ENCODE measurements at places on chromosomes 7 and 10. TPM values are rescaled to one million over a fixed set of nuclear protein-coding genes. Genes with fewer than 3 reads are reported as not detected.

DNA sequence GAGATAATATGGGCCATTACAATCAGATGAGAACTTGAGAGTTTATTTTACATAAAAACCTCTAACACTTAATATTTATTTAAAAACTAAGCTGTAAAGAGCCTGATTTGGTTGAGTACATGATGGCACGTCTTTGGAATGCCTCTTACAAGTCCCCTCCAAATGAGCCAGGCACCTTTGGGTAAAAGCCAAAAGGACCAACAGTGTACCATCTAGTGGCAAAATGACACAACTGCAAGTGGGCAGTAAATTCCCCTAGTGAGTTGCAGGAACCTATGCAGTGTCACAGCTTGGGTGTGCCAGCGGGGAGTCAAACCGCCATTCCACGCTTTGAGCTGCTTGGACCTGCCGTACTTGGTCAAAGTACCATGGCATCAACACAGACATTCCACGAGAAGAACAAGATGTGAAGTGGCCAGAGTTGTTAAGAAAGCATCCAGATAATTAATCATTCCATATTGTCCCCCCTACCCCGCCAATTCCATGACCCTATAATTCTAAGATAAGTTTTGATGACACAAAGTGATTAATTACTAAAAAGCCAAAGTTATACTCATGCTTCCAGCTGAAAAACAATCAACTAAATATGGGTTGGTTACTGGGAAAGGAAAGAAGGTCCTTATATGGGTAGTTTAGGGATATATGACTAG, 115.2 kb downstream of the SORBS1 start:
- DNase-seq, result peak; percentile 81

DNA sequence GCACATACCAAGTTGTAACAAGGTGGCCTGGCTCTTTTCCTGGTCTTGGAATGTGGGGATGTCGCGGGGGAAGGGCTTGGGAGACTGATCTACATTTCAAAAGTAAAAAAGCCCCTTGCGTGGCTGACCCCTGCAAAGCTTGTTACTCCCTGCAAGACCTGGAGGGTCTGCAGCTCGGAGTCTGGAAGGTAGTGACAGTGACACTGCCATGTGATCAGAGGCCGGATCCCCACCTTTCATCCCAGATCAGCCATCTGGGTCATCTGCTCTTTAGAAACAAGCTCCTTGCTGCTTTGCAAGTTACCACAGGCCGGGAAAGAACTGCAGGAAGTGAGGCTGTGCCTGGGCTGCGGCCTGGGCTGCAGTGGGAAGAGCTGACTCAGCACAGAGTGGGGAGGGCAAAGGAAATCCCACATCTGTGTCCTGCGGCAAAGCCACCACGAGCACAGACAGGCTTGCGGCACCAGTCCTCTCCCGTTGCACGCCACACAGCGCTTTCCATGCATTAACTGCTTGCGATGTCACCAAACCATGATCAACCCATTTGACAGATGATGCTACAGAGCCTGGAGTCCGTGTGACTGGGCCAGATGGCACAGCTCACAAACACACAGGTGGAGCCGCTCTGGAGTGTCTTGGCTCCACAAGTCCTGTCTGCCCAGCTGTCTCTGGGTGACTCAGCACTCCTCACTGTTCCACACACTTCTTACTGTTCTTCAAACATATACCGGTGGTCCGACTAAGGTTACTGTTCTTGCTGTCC, 97.7 kb downstream of the SH3PXD2A start:
- peak; percentile 63 for DNase-seq

- DNase-seq, result no peak
Measured at GRCh38 chr7:54841772-54842697, 83.0 kb upstream of the SEC61G start.

GRCh38 chr7:30979027-30979426, 15.3 kb downstream of the GHRHR start:
- DNase-seq, result no peak

DNA sequence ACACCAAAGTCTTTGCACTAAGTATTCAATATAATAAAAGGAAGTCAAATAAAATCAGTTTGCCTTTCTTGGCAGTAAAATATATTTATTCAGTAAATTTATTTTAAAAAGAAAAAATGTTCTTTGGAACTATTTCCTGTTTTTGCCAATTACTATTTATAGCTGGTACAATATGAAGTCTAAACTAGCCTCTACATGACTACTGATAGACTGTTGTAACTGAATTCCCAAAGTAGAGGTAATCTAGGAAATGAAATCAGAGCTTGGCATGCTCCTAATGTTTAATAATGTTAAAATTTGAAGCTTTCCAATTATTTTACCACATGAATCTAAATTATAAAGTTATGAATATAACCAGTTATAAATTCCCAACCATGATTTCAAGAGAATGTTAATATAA, 385.5 kb downstream of the SEMA3D start:
- DNase-seq, result no peak

DNA sequence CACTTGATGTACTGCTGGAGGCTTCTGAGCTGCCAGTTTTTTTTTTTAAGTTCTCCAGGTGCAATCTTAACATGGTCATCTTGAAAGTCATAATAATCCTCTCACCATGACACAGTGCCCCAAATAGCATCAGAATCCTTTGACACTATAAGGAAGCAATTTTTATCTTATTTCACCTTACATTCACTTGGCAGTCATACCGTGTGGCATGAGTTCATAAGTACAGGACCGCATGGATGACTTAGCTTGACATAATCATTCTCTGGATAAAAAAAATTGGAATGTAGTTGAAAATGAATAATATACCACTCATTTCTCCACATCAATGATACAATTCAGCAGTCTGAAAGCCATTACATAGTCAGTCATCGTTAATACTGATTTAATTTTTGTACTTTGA, 25.6 kb upstream of the TMEM196 start:
- no peak for DNase-seq

DNA sequence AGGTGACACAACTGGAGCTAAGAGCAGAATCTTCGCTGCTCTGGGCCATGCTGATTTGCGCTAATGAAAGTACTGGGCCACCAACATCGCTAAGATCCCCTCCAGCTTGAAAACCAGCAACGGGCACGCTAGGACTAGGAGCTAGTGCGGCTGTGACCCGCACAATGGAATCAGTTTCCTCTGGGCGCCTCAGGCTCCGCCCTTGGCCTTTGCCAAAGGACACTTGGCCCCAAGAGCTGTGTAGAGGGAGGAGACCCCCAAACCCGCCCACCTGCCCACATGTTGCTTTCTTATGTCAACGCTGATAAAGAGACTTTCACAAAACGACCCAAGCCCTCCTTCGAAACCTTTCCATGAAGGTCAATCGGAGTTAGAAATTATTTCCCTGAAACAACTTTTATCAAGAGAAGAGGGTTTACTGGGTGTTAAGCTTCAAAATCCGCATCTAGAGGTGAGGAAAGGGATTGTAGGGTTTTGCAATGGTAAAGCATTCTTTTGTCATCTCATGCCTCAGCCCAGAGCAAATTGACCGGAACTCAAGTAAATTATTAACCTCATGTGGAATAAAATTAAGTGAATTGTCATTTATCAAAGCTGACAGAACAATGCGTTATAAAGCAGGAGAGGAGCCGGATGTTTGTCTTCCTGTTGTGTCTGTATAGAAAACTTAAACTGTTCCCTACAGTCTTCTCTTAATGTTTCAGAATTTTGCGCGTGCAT, 9.4 kb downstream of the ABCB5 start:
- peak; percentile 92 for DNase-seq

- DNase-seq, result no peak
Measured at GRCh38 chr10:99809931-99810615, 27.6 kb downstream of the ABCC2 start.

Gene OPN1SW
- total RNA-seq, result not detected

Gene AGR3
- not detected for total RNA-seq

Gene ZNF425
- total RNA-seq, result 3.6 TPM

Gene HOXA6
- total RNA-seq, result 22.0 TPM

Gene LIPK
- total RNA-seq, result not detected

Gene KCNIP2
- total RNA-seq, result not detected
